ENCODE measurements at places on chromosomes 16 and 17.

- no peak for DNase-seq
Observed at GRCh38 chr17:72176516-72176851, 55.7 kb downstream of the SOX9 start.

DNA sequence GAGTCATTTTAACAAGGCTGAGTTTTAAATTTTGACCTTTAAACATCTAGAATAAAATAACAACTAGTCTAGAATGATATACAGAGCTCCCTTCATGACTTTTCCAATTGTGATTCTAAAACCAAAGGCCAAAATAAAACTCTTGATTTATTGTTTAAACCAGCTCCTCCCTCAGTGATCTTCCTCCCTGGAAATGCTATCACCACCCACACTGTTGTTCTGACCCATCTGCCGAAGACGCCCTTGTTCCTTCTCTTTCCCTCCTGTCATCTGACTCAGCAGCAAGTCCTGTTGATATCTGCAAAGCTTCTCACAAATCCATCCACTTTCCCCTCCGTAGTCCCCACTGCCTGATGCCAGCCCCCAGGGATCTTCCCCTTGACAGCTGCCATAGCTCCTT lies 231.6 kb upstream of the DYNLRB2 start:
- DNase-seq: no peak

DNA sequence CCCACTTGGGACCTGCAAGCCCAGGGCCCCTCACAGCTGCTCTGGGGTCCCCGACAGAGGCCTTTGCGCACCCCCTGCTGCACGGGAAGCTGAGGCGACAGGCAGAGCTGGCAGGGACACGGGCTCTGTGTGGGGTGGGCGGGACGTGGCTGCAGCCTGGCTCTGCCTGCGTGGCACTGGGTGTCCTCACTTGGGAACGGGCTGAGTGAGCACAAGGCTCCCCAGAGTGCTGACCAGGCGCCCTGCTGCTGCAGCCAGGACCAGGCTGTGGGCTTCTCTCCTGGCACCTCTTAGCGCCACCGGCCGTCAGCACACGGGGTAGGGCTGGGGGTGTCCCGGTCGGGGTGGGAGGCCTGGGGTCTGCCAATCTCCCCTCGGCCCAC lies 6.6 kb downstream of the C1QTNF8 start:
- DNase-seq: no peak

GRCh38 chr17:63997341-63998048 lies 656 bp upstream of the PRR29 start:
- no peak for DNase-seq

DNA sequence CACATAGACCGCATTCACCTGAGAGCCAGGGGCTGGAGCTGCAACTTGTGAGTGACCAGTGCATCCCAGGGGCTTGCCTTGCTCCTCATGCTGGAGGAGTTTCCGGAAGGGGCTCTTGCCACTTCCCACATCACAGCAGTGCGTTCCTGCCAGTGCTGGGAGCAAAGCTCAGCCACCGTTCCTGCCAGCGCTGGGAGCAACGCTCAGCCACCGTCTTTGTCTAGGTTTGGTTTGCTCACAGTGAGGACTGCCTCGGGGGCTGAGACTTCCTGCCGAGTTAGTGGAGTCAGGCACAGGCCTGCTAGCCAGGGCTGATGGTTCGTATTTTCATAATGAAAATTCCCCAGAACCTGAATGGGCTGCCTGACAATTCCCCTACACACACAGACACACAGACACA lies 5.4 kb upstream of the CHRNE start:
- no peak for DNase-seq

DNA sequence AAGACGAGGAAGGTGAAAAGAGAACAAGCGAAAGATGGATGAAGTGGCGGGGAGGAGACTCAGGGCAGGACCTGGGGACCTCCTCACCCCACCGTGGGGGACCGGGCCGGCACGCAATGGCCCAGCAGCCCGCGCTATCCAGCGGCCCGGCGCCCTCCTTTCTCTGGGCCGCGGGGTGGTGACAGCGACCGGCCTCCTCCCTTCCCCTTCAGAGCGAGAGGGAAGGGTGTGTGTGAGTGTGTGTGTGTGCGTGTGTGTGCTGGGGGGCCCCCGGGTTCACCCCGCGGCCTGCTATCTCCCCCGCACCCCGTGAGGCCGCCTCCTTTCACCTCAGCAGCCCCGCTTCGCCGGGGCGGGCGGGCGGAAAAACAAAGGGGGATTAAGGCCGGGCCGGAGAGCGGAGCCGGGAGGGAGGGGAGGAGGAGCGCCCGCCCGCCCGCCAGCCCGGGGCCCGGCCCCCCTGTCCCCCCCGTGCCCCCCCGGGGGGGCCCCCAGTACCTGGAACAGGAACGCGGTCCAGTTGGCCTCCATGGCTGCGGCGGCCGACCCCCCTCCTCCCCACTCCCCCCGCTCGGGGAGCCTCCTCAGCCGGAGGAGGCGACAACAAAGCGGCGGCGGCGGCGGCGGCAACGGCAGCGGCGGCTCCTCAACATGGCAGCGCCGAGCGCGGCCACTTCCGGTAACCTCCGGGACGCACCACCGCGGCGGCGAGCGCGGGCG lies at the start of gene VEZF1:
Gene VEZF1, minus strand, starts transcription at position 674 of the 720 bp plus-strand sequence. Its CDS starts 143 bp downstream, at position 531.
- peak; percentile 74 for DNase-seq

GRCh38 chr17:47295037-47295873 lies 28.5 kb upstream of the EFCAB13 start:
- no peak for DNase-seq

DNA sequence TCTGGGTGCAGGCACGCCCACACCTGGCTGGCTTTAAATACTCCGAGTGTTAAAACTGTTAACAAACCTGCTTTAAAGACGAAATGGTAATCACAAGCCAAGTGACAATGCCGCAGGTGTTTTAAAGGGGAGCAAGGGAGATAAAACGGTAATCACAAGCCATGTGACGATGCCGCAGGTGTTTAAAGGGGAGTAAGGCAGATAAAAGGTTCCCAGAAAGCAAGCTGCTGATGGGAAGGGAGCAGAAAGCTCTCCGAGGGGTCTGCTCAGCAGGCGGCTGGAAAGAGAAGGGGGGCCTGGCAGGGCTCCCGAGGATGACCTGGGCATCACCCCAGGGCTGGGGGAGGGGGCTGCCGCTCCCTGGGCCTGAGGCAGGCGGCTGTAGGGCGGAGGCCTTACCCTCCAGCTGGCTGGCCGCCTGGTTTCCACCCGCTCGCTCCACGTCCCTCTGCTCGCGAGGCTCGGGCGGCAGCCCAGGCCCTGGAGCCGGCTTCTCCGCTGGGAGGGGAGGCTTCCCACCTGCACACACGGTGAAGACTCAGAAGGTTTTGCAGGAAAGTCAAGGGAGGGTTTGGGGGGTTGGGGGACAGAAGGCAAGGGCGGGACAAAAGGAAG lies 12.1 kb downstream of the NDUFAF8 start:
- no peak for DNase-seq

- DNase-seq: no peak
Observed at GRCh38 chr16:27778926-27779570, 229.1 kb downstream of the KATNIP start.

GRCh38 chr16:49605536-49606254 lies 232.1 kb downstream of the C16orf78 start:
- no peak for DNase-seq

- no peak for DNase-seq
Observed at GRCh38 chr17:15958484-15958854, 13.5 kb downstream of the ADORA2B start.

DNA sequence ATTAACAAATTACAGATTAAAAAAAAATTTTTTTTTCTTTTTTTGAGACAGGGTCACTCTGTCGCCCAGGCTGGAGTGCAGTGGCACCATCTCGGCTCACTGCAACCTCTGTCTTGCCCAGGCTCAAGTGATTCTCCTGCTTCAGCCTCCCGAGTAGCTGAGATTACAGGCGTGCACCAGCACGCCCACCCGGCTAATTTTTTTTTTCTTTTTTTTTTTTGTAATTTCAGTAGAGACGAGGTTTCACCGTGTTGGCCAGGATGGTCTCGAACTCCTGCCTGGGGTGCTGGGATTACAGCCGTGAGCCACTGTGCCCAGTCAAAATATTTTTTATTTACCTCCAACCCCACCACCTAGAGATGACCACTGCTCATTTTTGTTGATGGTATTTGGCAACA lies 25.5 kb downstream of the ACTG1 start:
- no peak for DNase-seq

GRCh38 chr17:63646488-63646806 lies 24.2 kb downstream of the MAP3K3 start:
- DNase-seq: no peak

DNA sequence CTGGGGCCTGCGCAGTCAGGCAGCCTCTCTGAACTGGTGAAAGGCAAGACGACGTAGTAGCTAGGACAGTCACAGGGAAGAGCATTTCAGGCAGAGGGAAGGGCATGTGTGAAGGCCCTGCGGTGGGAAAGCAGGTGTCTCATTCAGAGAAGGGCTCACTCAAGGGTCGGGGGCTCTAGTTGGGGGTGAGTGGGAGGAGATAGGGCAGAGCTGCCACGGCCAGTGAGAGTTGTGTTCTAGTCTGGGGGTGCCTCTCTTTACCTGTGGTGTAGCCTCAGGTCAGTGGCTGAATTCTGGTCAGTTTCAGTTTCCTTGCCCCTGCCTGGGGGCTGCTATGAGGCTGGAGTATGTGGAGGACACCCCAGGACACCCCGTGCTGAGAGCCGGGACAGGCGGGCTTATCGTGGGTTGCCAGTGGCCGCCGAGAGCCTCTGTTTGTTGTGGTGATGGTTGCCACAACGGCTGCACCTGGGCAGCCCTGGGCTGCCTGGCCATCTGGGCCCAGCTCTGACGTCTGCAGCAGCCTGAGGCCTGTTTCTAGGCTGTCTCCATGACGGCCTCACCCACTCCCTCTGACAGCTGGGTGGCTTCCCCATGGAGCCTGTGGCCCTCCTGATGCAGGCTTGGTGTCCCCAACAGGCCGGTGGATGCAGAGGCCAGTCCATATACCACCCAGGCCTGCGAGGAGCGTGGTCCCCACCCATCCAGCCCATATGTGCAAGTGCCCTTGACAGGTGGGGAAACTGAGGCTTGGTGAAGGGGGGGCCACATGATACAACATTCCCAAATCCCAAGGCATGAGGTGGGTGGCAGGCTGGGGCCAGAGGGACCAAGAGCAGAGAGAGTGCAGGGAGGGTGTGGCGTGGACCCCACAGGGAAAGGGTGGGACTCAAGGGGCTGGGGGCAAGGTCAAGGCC lies 10.8 kb downstream of the MAP2K3 start:
- no peak for DNase-seq

GRCh38 chr16:28277537-28278388 lies 14.6 kb upstream of the SBK1 start:
- peak; percentile 83 for DNase-seq

- DNase-seq: no peak
Observed at GRCh38 chr17:6495450-6496115, 51.3 kb downstream of the PIMREG start.

DNA sequence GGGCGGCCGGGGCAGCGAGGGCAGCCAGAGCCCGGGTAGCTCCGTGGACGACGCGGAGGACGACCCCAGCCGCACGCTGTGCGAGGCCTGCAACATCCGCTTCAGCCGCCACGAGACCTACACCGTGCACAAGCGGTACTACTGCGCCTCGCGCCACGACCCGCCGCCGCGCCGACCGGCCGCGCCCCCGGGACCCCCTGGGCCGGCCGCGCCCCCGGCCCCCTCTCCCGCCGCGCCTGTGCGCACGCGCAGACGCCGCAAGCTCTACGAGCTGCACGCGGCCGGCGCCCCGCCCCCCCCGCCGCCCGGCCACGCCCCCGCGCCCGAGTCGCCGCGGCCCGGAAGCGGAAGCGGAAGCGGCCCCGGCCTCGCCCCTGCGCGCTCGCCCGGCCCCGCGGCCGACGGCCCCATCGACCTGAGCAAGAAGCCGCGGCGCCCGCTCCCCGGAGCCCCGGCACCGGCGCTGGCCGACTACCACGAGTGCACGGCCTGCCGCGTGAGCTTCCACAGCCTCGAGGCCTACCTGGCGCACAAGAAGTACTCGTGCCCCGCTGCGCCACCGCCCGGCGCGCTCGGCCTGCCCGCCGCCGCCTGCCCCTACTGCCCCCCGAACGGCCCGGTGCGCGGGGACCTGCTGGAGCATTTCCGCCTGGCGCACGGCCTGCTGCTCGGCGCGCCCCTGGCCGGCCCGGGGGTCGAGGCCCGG lies 36.1 kb upstream of the ZC3H18 start:
- peak; percentile 56 for DNase-seq

DNA sequence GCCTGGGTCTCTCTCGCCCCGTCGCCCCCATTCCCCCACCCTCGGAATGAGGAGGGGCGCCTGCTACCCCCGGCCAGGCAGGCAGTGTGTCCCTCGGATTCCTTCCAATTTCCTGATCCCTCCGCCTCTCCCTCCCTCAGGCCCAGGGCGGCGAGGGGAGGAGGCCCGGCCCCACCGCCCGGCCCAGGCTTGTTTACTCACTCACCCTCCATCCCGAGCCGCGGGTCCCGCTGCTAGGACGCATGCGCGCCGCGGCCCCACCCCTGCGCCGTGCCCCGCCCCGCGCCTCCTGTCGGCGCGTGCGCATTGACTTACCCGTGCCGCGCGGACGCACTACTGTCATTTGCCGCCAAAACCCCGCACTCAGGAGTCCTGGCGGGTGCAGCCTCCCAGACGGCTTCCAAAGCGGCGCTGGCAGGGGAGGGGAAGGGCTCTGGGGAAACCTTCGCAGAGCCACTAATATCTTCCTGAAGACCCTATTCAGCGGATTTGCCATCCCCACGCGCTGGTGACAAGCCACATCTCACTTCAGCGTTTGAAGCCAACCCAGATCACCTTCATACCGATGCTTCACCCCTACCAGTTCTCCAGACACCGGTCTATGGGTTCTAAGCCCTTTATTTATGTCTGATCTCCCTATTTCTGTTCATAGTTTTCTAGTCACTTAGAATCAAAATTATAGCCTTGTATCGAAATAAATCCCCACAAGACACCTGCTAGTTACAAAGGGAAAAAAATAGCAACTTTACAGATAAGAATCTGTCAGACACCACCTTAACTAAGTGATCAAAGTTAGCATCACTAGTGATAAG lies at the start of gene EZH1:
Gene EZH1, minus strand, starts transcription at position 235 of the 812 bp plus-strand sequence. CDS start 16,099 bp downstream, outside the sequence.
- DNase-seq: peak; percentile 85

Measured in activated CD4-positive, alpha-beta T cell treated with anti-CD3 and anti-CD28 coated beads, Interleukin-2, amount 50 U/mL, for 4 hours (primary cell).